Kidney (tissue), 22 donors: ENCODE measurements at places on chromosomes 5 and 9. TPM values are rescaled to one million over a fixed set of nuclear protein-coding genes. Genes with fewer than 3 reads are reported as not detected.

SETX gene
- 16.1 TPM for polyA plus RNA-seq

SPATA31E1 gene
- polyA plus RNA-seq: not detected

JAKMIP2 gene
- polyA plus RNA-seq: 0.71 TPM

POLR1E gene
- 8.2 TPM for polyA plus RNA-seq

LHX3 gene
- polyA plus RNA-seq: not detected
